Progenitor cell of endocrine pancreas (in vitro differentiated cells): ENCODE measurements at places on chromosomes 12 and 14. TPM values are rescaled to one million over a fixed set of nuclear protein-coding genes. Genes with fewer than 3 reads are reported as not detected.

- DNase-seq: no peak
Observed at GRCh38 chr12:91947459-91947858, 198.2 kb downstream of the BTG1 start.

GRCh38 chr14:81533212-81533535, 479 bp downstream of the SEL1L start:
- DNase-seq: no peak

The IL22 gene
- total RNA-seq: not detected in 2 replicates

DNA sequence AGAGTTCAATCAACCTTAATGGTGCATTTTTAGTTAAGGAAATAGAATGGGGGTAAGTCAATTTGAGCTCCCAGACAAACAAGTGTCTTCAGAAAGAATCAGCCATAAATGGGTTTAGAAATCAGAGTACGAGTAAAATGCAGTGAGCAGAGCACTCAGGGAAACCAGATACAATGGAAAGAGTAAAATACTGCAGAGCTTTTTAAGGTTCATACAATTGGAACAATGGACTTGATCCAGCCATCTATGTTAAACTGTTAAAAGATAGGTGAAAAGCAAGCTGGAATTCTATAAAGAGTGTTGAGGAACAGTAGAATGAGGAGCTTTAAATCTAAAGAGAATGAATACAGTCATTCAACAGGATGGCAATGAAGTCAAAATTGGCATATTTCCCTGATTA, 23.8 kb upstream of the PCNX4 start:
- no peak for DNase-seq

- DNase-seq: no peak
Observed at GRCh38 chr12:122614839-122615238, 87.8 kb downstream of the KNTC1 start.

GRCh38 chr12:95709152-95709551, 81.4 kb downstream of the NTN4 start:
- DNase-seq: no peak

The TGFB3 gene
- total RNA-seq: 10.3 and 11.7 TPM in 2 replicates

- peak; percentile 95 for DNase-seq
Observed at GRCh38 chr14:105473677-105474482, 741 bp upstream of the CRIP2 start.

GRCh38 chr12:85627584-85627983, 208.6 kb downstream of the RASSF9 start:
- DNase-seq: no peak

DNA sequence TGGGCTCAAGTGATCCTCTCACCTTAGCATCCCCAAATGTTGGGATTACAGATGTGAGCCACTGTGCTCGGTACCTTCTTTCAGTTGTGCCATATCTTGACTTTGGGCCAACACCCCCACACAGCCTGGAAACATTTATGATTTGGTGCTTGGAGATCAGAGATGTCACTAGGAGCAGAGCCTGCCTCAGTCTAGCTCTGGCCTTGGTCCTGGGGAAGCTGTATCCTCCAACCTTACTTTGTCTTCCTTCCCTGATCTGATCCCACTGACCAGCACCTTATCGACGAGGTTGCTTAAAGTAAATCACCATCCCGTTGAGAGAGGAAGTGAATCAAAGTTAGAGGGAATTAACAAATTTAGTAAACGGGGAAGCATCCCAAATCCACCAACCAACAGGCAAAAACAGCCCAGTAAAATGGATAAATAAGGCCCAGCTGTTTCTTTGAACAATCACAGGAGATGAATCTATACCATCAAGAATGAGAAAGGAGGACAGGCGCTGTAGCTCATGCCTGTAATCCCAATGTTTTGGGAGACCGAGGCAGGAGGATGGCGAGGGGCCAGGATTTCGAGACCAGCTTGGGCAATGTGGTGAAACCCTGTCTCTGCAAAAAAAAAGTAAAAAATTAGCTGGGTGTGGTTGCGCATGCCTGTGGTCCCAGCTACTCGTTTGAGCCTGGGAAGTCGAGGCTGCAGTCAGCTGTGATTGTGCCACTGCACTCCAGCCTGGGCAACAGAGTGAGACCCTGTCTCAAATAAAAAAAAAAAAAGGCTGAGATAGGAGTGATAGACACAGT, 3.4 kb downstream of the PLBD2 start:
- DNase-seq: no peak

The KLRK1 gene
- not detected in 2 replicates for total RNA-seq

The PLEKHA5 gene
- 195 and 232 TPM in 2 replicates for total RNA-seq

- DNase-seq: no peak
Observed at GRCh38 chr14:44712024-44712815, 205.1 kb upstream of the FSCB start.

DNA sequence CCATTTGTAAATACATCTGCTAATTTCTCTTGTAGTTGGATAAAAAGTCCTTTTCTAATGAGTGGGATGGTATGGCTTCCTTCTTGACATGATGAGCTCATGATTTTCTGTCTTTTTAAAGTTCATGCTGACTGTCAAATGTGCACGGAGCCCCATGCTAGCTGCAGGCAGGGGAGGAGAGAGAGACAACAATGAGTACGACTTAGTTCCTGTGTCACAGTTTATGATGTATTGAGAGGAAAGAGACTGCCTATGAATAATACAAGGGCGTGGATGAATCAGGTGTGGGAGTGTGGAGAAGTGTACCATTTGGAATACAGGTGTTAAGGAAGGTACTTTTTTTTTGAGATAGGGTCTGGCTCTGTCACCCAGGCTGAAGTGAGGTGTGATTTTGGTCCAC, 10.7 kb upstream of the TBC1D30 start:
- DNase-seq: no peak

DNA sequence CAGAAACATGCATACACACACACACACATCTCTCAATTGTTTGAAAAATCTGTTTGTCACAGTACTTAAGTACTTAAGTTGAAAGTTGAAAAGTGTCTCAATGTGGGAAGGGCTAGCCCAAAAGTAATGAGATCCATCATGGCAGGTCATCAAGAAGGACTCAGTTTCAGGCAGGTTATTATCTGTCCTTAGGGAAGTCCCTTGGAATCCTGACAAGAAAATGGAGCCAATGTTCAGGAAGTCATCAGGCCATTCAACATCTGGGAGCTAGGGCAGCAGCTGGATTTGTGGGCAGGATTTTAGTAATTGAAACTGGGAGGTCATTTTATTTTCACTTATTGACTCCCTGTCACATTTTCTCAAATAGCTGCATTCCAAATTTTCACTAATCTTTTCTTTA, 56.0 kb downstream of the MSRB3 start:
- no peak for DNase-seq

DNA sequence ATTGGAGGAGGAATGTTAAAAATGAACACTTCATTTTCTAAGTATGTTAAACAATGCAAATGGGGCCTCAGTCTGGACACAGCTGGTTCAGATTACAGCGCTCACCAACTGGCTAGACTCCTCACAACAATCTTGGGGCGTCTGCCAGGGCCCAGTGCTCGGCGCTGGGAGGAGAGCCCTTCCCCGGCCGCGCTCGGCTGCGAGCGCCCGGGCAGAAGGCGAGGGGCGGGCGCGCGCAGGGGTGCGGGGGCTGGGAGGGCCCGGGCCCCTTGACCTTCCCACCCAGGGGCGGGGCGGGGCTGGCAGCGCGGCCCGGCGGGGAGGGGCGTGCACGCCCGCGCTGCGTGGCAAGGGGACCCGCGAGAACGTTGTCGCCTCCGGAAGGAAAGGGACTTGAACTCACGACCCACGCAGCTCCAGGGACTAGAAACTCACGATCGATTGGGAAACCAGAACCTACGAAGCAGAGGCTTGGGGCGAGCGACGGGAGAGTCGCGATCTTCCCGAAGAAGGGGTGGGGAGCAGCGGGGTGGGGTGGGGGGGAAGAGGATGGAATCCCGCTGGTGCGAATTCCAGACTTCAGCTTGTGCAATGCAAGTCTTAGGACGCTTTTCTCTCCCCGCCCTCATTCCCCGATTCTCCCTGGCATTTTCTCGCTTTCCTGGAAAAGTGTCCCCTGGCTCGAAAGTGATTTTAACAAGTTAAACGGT, at the start of gene FBLN5:
Gene FBLN5 (minus strand): TSS at position 220 of the 710 bp plus-strand sequence. CDS start 465 bp downstream, outside the sequence.
- DNase-seq: peak; percentile 24

- no peak for DNase-seq
Observed at GRCh38 chr12:44025499-44025898, 189.6 kb downstream of the TMEM117 start.

DNA sequence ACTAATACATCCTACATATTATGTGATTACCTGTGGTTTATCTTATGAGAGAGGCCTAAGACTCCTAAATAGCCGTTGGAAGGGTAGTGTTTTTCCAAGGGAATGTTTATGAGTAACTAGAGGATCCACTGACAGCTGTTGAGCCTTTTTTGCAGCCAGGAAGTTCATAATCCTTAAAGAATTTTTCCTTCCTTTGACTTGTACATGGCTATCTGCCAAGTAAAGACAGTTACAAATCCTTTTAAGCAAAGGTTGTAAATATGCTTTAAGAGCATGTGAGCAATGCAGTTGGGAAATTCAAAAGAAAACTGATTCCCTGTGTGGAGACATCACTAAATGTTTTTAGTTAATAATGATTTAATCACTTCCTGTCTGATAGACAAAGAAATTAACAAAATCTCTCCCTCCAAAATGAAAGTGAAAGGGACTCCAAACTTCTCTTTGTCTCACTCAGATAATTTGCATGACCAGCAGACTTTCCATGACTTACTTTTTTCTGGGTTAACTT, 333.8 kb downstream of the PDZRN4 start:
- DNase-seq: no peak

DNA sequence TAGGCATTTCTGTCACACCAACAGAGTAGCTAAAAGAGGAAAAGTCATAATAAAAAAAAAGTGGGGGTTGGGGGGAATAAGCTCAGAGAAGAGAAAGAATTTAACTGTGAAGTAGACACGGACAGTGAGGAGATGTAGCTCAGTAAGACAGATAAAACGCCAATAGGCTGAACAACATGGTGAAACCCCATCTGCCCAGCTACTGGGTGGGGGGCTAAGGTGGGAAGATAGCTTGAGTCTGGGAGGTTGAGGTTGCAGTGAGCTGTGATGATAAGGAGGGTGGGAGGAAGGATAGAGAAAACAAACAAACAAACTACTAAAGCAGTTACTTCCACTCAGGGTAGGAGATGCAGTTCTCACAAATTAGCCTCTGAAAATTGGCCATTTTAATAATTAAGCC, 25.0 kb downstream of the HECTD4 start:
- DNase-seq: no peak

DNA sequence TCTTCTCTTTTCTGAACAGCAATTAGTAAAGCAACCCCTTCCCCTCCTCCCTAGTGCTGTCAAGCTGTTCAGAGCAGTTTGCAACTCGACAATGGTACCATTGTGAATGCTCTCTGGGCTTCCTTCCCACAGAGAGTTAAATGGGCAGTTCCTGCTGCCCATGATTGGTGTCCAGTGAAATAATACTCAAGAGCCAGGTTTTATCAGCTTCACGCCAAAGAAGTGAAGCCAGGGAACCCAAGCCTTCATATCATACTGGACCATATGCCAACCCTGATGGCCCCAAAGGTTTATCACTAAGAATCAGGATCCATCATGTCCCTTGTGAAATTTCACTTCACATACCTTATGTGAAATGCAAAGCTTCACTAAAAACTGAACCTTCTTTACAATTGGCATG, 24.7 kb downstream of the INSM2 start:
- no peak for DNase-seq

The ADAMTS20 gene
- 0.19 and 0.33 TPM in 2 replicates for total RNA-seq

GRCh38 chr14:100374876-100375265, 51.7 kb downstream of the SLC25A47 start:
- DNase-seq: no peak

GRCh38 chr12:77847680-77848431, 17.2 kb downstream of the NAV3 start:
- no peak for DNase-seq

The CARMIL3 gene
- total RNA-seq: 4.3 and 4.9 TPM in 2 replicates

- DNase-seq: no peak
Observed at GRCh38 chr14:70000601-70001000, 121.4 kb downstream of the SMOC1 start.

DNA sequence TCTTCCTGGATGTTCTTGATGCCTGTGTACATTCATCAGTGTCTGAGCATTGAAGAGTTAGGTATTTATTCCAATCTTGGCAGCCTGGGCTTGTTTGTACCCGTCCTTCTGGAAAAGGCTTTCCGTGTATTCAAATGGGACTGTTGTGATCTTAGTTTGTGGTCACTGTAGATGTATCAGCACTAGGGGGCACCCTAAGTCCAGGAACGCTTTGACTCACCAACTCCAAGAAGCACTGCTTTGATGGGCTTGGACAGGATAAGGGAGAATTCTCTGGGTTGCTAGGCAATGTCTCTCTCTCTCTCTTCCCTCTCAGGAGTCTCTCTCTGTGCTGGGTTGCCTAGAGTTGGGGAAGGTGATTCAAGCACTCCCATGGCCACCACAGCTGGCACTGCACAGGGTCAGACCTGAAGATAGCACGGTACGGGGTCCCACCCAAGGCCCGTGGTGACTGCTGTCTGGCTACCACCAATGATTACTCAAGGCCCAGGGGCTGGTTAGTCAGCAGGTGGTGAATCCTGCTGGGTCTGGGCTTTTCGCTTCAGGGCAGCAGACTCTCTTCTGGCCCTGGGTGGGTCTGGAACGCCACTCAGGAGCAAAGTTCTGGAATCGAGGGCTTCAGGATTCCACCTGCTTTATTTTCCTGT, 211.1 kb upstream of the RGS6 start:
- DNase-seq: no peak
